ENCODE measurements at places on chromosomes 12 and 14. TPM values are rescaled to one million over a fixed set of nuclear protein-coding genes. Genes with fewer than 3 reads are reported as not detected.

GRCh38 chr12:27863839-27864238, 83.8 kb upstream of the MANSC4 start:
- no peaks in the 10 kb centered on the region for H3K4me1 ChIP-seq
- H3K36me3 ChIP-seq = no peaks in the 10 kb centered on the region
- 0 out of 3 replicates have a peak, but pooled peaks cover 7% of the 10 kb centered on the region for H3K27me3 ChIP-seq
- DNase-seq = no peak

- DNase-seq = no peak
- no peaks in the 10 kb centered on the region for H3K27me3 ChIP-seq
These were observed 25.9 kb downstream of the SLC25A47 start for GRCh38 chr14:100348784-100349685.

GRCh38 chr12:5783289-5783920, 161.7 kb downstream of the ANO2 start:
- no peak for DNase-seq
- no peak overlapping the region for H3K27ac ChIP-seq
- H3K36me3 ChIP-seq = no peaks in the 10 kb centered on the region
- H3K4me1 ChIP-seq = no peaks in the 10 kb centered on the region

DNA sequence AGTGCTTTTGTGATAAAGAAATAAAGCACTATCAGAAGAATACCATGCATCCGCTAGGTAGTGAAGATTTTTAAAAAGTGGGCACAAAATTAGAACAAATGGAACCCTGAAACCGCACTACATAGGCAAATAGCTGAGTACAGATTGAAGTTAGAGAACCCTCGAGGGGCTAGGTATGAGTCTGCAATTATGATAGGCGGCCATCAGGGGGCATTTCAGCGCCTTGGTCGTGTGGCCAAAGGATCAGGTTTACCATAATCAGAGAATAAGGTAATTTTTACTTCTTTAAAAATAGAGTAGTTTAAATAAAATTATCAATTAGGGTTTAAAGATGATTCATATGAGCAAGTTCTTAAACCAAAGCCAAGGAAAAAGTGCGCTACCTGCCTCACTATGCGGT, 129.8 kb downstream of the TMX1 start:
- DNase-seq = no peak
- H3K36me3 ChIP-seq = no peaks in the 10 kb centered on the region
- no peaks in the 10 kb centered on the region for H3K4me1 ChIP-seq
- H3K4me3 ChIP-seq = no peak overlapping the region
- no peaks in the 10 kb centered on the region for H3K27me3 ChIP-seq

DNA sequence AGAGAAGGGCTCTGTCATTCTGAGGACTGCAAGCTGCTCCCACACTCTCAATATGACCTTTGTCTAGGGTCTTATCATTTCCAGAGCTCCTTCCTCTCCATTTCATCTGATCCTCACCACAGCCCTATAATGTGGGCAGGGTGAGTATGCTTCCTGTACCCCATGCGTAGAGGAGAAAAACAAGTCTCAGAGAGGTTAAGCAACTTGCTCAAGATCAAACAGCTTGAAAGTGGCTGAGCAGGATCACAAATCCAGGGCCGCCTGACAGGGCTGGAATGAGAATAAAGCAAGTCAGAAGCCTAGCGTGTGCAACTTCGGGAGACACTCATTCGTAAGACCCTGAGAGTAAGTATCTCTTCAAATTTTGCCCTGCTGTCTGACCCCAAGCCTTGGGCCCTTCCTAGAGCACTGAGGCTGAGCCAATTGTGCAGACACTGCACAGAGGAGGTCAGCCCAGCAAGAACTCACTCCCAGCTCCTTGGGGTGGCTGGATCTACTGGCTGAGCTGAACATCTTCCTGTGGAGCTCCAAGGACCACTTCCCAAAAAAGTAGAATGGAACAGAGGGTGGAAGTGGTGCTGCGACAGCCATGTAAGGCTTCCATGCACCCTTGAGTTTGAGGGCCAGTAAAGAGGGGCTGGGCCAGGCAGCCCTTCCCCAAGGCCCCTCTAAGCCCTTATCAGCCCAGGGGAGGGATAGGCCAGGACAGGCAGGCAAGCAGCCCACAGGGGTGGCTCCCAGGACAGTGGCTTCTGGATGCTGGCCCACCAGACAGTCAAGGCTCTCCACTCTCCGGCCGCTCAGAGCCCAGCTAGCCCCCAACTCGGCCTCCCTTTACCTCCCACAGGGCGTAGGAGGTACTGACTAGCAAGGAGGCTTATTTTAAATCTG, 10.5 kb downstream of the ZFP36L1 start:
- H3K36me3 ChIP-seq = no peaks in the 10 kb centered on the region
- no peaks in the 10 kb centered on the region for H3K27me3 ChIP-seq
- no peak for DNase-seq
- H3K4me1 ChIP-seq = peaks cover 97% of the 10 kb centered on the region
- H3K4me3 ChIP-seq = no peak overlapping the region
- H3K27ac ChIP-seq = peak overlapping the region; percentile 31

GRCh38 chr12:104974626-104975290, 11.4 kb upstream of the NOPCHAP1 start:
- H3K27ac ChIP-seq = no peak overlapping the region
- DNase-seq = no peak
- H3K4me1 ChIP-seq = no peaks in the 10 kb centered on the region
- H3K36me3 ChIP-seq = no peaks in the 10 kb centered on the region
- H3K27me3 ChIP-seq = 0 out of 2 replicates have a peak, but pooled peaks cover 1% of the 10 kb centered on the region

- H3K27ac ChIP-seq = no peak overlapping the region
- H3K36me3 ChIP-seq = no peaks in the 10 kb centered on the region
- H3K4me1 ChIP-seq = no peaks in the 10 kb centered on the region
These were observed 51.2 kb downstream of the DNAH10 start for GRCh38 chr12:123813349-123813748.

- no peaks in the 10 kb centered on the region for H3K36me3 ChIP-seq
- H3K4me1 ChIP-seq = no peaks in the 10 kb centered on the region
- H3K27me3 ChIP-seq = no peaks in the 10 kb centered on the region
- no peak overlapping the region for H3K4me3 ChIP-seq
- DNase-seq = no peak
These were observed 103.5 kb upstream of the FRMD6 start for GRCh38 chr14:51548187-51548586.

DNA sequence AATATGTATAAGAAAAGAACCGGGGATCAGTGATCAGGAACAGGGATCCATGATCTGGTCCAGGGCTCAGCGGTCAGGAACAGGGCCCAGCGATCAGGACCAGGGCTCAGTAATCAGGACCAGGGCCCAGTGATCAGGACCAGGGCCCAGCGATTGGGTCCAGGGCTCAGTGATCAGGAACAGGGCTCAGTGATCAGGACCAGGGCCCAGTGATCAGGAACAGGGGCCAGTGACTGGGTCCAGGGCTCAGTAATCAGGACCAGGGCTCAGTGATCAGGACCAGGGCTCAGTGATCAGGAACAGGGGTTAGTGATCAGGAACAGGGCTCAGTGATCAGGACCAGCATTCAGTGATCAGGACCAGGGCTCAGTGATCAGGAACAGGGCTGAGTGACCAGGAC, 56.3 kb downstream of the TMEM121 start:
- no peak overlapping the region for H3K4me3 ChIP-seq
- H3K27me3 ChIP-seq = no peaks in the 10 kb centered on the region
- DNase-seq = peak; percentile 9

DNA sequence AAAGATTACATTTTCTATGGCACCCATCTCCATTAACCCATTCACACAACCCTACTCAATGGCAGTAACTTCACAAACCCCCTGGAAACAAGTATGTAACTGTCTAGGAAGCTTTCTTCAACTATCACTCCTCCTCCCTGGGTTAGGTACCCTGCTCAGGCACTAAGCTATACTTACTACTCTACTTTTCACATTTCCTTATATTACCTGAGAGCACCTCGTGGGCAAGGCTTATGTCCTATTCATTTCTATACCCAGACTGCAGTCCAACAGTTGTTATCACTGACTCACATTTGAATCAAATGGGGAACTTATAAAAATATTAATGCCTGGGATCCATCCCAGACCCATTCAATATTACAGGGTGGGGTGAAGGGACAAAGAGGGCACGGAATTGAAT, 4.6 kb downstream of the PAWR start:
- peak overlapping the region; percentile 97 for H3K4me3 ChIP-seq
- peaks cover 43% of the 10 kb centered on the region for H3K4me1 ChIP-seq
- no peaks in the 10 kb centered on the region for H3K27me3 ChIP-seq
- H3K27ac ChIP-seq = peak overlapping the region; percentile 14
- H3K36me3 ChIP-seq = no peaks in the 10 kb centered on the region
- no peak for DNase-seq

DNA sequence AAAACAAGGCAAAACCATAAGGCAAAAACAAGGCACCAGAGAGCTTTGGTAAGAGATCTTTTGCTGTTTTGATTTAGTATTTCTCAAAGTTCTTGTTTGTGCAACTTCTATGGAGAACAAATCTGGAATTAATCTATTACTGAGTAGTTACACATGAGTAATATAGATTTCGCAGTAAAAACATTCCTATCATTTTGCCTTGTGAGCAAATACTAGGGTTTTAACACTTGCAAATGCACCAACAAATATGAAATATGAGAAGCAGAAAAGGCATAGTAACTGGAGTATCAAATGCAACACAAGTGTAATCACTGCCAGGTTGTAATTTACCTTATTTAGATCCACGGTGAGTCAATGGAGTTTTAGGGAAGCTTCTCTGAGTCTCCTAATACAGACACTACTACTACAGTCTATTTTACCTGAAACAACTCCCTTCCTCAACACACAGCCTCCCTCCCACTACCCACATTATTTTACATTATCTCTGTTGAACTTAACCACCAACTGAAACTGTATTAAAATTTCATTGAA, 324.1 kb downstream of the FLRT2 start:
- H3K4me3 ChIP-seq = no peak overlapping the region
- no peaks in the 10 kb centered on the region for H3K4me1 ChIP-seq
- H3K27ac ChIP-seq = no peak overlapping the region
- no peaks in the 10 kb centered on the region for H3K27me3 ChIP-seq
- no peaks in the 10 kb centered on the region for H3K36me3 ChIP-seq
- no peak for DNase-seq

GRCh38 chr12:30700216-30700900, 4.7 kb upstream of the IPO8 start:
- H3K36me3 ChIP-seq = no peaks in the 10 kb centered on the region
- H3K4me1 ChIP-seq = peaks cover 8% of the 10 kb centered on the region
- DNase-seq = no peak
- no peak overlapping the region for H3K27ac ChIP-seq

DNA sequence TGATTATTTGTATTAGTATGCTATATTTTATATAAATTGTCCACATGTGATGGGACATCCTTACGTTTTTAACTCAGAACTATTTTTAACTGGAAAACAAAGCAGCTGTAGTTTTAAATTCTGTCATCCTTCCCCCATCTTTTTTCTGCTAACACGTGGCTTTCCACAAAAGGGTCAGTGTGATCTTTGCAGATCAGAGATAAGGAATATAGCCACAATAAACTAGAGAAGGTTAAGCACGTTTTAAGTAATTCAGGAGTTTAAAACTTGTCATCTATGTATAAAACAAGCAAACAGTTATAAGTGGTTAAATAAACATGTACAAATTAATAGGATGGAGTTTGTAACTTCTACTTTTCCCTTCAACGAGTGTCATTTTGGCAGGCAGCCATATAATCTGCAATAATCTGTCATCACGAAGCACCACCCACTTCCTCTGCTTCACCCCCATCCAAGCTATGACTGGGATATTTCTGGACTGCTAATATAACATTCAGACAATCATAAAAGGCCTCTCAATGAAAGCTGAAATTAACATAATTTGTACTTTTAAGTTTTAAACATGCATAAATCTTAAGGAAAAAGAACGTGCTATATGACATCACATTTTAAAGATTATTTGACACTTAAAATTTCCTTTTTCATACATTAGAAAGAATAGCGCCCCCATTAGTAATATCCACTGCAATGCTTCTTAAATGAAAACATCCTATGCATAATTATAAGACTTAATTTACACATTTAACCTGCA, 15.3 kb downstream of the TAOK3 start:
- no peak overlapping the region for H3K4me3 ChIP-seq
- no peak for DNase-seq
- no peak overlapping the region for H3K27ac ChIP-seq

- no peak for DNase-seq
- peaks cover 2% of the 10 kb centered on the region for H3K4me1 ChIP-seq
- H3K36me3 ChIP-seq = no peaks in the 10 kb centered on the region
- no peak overlapping the region for H3K4me3 ChIP-seq
- H3K27me3 ChIP-seq = no peaks in the 10 kb centered on the region
These were observed 498.4 kb downstream of the PCNX1 start for GRCh38 chr14:71405676-71406075.

- H3K4me3 ChIP-seq = no peak overlapping the region
- no peak overlapping the region for H3K27ac ChIP-seq
- H3K27me3 ChIP-seq = no peaks in the 10 kb centered on the region
- no peak for DNase-seq
These were observed 1.8 kb upstream of the LARP4 start for GRCh38 chr12:50398931-50399330.

DNA sequence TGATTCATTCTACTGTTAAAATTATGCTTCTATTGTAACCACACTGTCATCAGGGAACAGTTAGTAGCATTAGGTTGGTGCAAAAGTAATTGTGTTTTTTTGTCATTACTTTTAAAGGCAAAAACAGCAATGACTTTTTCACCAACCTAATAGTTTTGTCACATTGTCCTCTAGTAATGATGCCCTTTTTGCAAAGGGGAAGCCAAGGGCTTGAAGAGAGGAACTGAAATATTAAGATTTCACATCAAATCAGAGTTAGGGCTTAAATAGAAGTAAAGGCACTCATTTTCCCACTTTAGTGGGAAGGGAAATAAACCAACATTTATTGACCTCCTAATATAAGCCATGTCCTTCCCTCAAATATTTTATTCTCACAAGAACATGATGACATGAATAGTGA, 273.7 kb downstream of the NRXN3 start:
- no peaks in the 10 kb centered on the region for H3K4me1 ChIP-seq
- H3K27me3 ChIP-seq = no peaks in the 10 kb centered on the region
- H3K4me3 ChIP-seq = no peak overlapping the region
- H3K27ac ChIP-seq = no peak overlapping the region
- H3K36me3 ChIP-seq = no peaks in the 10 kb centered on the region

The BHLHE41 gene
- not detected for total RNA-seq

The TMEM132C gene
- total RNA-seq = not detected

The APOF gene
- 3.3 TPM for total RNA-seq

The KRT75 gene
- not detected for total RNA-seq

The AQP2 gene
- total RNA-seq = not detected

The ANO2 gene
- not detected for total RNA-seq

The NKX2-1 gene
- total RNA-seq = not detected

The TRAFD1 gene
- 20.9 TPM for total RNA-seq
